Spleen (tissue), 13 donors: ENCODE measurements at places on chromosomes 11 and 22. TPM values are rescaled to one million over a fixed set of nuclear protein-coding genes. Genes with fewer than 3 reads are reported as not detected.

DNA sequence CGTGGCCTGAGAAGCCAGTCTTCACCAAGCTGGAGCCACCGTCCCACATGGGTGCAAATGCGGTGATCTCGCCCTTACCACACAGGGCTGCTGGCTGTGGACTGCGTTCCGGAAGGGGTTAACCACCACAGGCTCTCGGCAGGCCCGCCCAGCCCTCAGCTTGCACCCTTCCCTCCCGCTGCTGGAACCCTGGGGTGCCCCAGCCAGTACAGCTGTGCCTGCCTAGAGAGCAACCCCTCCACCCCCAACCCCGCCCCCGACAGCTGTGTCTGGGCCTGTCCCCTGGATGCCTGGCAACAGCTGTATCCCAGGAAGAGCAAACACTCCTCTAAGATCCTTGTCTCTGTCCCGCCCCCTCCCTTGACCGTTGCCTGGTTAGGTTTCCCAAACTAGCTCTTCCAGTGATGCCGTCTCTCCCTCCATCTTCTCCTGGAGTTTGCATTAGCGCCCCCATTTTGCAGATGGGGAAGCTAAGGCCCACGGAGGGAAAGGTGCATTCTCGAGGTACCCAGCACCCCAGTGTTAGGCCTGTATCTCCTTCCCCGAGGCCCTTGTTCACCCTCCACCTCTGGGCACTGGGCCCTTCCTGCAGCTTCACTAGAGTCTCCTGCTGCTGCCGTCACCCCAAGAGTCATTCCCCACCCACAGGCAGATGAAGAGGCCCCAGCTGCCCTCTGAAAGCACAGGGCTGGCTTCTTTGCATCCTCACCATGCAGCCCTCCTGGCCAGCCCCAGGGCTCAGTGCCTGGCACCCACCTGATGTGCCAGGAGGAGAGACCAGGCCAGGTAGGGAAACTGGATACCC, 12.6 kb upstream of the COX8A start:
- no peak for DNase-seq

GRCh38 chr11:109894242-109894641, 198.9 kb upstream of the ZC3H12C start:
- no peak for DNase-seq

DNA sequence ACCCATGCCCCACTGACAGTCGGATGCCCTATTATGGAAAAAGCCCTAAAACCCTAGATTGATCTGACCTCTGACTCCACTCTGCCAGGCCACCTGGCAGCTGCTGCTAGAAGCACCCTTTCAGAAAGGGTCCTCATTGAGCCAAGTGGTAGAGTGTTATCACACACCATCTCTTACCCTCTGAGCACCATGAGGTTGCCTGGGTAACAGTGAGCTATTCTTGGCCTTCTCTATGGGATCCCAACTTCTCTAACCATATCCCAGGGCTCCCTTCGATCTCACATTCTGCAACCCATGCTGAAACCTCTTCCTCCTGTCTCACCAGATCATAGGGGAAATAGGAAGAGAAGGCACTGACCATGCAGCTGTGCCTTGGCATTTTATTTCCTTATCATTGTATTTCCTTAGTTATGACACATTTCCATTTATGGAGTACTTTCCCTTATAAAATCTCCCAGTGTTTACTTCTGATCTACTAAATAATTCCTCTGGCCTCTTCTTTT, 52.7 kb downstream of the MPPED2 start:
- no peak for DNase-seq

DNA sequence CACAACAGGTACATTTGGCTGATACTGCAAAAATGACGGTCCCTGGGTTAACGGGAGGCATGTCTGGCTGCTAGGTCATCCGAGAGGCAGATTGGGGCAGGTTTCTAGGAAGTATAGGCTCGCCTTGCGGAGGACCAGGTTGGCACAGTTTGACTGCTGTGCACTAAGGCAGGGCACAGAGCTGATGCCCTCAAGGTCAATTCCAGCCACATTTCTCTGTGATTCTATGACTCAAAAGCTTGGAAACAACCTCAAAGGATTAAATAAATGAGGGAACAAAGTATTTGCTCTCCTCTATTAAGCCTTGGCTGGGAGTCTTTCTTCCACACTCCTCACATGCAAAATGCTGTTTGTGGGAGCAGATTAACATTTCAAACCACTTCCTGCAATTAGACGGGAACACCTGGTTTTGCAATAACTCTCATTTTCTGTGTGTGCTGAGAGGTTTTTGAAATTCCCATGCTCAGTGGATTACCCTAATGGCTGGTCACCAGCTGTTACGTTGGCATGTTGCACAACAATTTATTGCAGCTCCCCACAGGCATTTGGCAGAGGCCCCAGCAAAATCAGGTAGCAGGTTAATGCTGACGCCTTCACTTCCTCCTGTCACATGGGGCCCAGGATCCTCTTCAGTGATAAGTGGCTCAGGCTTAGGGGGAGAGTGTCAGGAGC, 61.0 kb upstream of the PLET1 start:
- no peak for DNase-seq

- peak; percentile 67 for DNase-seq
These were observed 4.2 kb downstream of the RAB3IL1 start for GRCh38 chr11:61912991-61913698.

DNA sequence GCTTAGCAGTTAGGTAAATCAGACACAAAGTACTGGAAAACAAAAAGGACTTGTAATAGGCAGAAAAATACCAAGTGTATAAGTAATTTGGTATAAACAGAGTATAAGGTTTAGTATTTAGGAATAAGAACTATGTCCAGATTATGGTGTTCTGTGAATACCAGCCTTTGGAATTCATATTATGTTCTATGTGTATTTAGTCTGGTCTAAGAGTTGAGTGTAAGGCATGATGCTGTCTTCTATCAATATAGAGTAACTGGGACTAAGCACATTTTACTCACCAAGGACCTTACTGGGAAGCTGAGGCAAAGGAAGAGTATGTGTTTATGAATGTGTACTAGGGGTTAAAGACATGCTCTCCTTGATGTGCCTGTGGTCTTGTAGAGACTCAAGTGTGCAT, 9.5 kb downstream of the SDHD start:
- DNase-seq, result no peak

TREH gene
- polyA plus RNA-seq, result 2.0 TPM

PANX2 gene
- polyA plus RNA-seq, result 0.67 TPM

TRMT2A gene
- 132 TPM for polyA plus RNA-seq

HEPN1 gene
- not detected for polyA plus RNA-seq
